Activated naive CD4-positive, alpha-beta T cell treated with anti-CD3 and anti-CD28 coated beads, Interleukin-2, amount 10 ng/mL, durations not matched to agents 7 days and 5 days (primary cell): ENCODE measurements at places on chromosomes 16 and 17.

DNA sequence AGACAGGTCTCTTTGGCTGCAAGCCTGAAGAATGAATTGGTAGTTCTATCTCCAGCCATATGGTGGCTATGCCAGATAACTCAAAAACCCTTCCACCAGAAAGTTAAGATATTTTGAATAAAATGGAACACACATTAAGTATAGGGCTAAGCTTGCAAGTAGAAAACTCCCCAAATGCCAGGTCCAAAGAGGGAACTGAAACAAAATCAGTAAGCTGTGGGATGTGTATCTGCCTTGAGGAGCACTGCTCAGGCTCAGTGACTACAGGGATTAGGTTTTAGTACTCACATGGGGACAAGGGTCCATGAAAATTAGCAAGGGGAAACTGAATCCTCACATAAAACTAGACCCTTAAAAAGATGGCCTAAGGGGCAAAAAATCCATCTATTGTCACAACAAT lies 115.7 kb upstream of the PMFBP1 start:
- no peaks in the 10 kb centered on the region for H3K27me3 ChIP-seq
- no peaks in the 10 kb centered on the region for H3K4me1 ChIP-seq
- no peak for DNase-seq
- no peak overlapping the region for H3K4me3 ChIP-seq
- H3K27ac ChIP-seq, result no peak overlapping the region

DNA sequence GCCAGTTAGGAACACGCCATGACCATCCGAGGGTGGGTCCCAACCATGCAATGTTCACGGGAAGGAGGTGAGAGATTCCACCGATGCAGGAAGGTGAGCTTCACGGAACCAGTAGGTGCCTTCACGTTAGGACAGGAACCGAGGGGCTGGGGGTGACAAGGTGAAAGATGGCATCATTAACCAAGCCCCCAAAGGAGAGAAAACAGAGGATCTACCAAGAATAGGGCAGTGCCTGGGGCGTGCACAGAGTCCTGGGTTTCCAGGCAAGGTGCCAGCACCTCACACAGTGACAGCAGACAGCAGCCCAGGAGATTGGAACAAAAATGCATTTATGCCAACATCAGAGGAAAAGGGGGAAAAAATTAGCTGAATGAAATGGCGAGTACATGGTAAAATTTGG lies 137.9 kb downstream of the GSG1L start:
- H3K4me3 ChIP-seq, result no peak overlapping the region
- H3K27me3 ChIP-seq, result peaks cover 24% of the 10 kb centered on the region
- no peaks in the 10 kb centered on the region for H3K4me1 ChIP-seq
- H3K36me3 ChIP-seq, result no peaks in the 10 kb centered on the region

- no peak overlapping the region for H3K4me3 ChIP-seq
- no peaks in the 10 kb centered on the region for H3K27me3 ChIP-seq
- no peaks in the 10 kb centered on the region for H3K4me1 ChIP-seq
- no peaks in the 10 kb centered on the region for H3K36me3 ChIP-seq
- H3K27ac ChIP-seq, result no peak overlapping the region
Observed at GRCh38 chr17:70796757-70797156, 627.4 kb downstream of the KCNJ2 start.

GRCh38 chr17:44867841-44868240 lies 20.2 kb downstream of the HIGD1B start:
- no peak for DNase-seq
- no peaks in the 10 kb centered on the region for H3K4me1 ChIP-seq
- no peak overlapping the region for H3K27ac ChIP-seq
- no peak overlapping the region for H3K4me3 ChIP-seq

DNA sequence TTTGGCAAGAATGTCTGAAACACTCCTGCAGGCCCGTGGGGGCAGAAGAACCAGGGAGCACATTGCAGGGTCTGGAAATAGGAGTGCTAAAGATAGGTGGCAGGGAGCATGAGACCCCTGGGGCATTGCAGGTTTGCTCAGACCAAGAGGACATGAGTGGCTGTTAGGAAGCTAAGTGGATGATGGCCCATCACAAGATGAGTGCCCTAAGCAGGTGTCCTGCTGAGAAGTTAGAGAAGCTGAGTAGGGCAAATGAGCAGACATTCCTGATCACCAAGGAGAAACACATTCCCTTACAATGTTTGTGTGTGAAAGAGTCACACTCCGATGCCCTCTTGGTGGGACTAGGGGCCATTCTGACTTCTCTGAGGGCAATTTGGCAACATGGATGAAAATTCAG lies 9.9 kb downstream of the MLYCD start:
- DNase-seq, result no peak
- H3K36me3 ChIP-seq, result peaks cover 17% of the 10 kb centered on the region
- no peak overlapping the region for H3K27ac ChIP-seq
- no peaks in the 10 kb centered on the region for H3K4me1 ChIP-seq
- no peak overlapping the region for H3K4me3 ChIP-seq

GRCh38 chr16:20880867-20881502 lies 19.2 kb downstream of the DCUN1D3 start:
- H3K4me1 ChIP-seq, result peaks cover 51% of the 10 kb centered on the region
- H3K27ac ChIP-seq, result no peak overlapping the region
- no peak for DNase-seq
- peaks cover 16% of the 10 kb centered on the region for H3K36me3 ChIP-seq
